ENCODE measurements at places on chromosomes 6 and 20.

GRCh38 chr6:3847521-3847920 is 1.7 kb upstream of the FAM50B start:
- H3K4me1 ChIP-seq: peaks cover 24% of the 10 kb centered on the region
- DNase-seq: no peak
- H3K27me3 ChIP-seq: no peaks in the 10 kb centered on the region

GRCh38 chr6:129672341-129672682 is 37.7 kb downstream of the ARHGAP18 start:
- peaks cover 42% of the 10 kb centered on the region for H3K4me1 ChIP-seq
- H3K27ac ChIP-seq: peak overlapping the region; percentile 6
- H3K4me3 ChIP-seq: no peak overlapping the region
- H3K27me3 ChIP-seq: no peaks in the 10 kb centered on the region
- no peaks in the 10 kb centered on the region for H3K36me3 ChIP-seq

DNA sequence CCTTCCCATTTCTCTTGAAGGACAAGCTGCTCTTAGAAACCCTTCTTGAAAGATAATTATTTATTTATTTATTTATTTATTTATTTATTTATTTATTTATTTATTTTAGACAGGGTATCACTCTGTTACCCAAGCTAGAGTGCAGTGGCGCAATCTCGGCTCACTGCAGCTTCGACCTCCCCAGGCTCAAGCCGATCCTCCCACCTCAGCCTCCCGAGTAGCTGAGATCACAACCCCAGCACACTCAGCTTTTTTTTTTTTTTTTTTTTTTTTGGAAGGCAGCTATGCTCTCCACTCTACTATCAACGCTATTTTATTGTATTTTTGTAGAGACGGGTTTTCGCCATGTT is 1.2 kb upstream of the HEBP2 start:
- no peak for DNase-seq
- no peaks in the 10 kb centered on the region for H3K27me3 ChIP-seq
- H3K4me1 ChIP-seq: peaks cover 20% of the 10 kb centered on the region
- H3K27ac ChIP-seq: no peak overlapping the region

DNA sequence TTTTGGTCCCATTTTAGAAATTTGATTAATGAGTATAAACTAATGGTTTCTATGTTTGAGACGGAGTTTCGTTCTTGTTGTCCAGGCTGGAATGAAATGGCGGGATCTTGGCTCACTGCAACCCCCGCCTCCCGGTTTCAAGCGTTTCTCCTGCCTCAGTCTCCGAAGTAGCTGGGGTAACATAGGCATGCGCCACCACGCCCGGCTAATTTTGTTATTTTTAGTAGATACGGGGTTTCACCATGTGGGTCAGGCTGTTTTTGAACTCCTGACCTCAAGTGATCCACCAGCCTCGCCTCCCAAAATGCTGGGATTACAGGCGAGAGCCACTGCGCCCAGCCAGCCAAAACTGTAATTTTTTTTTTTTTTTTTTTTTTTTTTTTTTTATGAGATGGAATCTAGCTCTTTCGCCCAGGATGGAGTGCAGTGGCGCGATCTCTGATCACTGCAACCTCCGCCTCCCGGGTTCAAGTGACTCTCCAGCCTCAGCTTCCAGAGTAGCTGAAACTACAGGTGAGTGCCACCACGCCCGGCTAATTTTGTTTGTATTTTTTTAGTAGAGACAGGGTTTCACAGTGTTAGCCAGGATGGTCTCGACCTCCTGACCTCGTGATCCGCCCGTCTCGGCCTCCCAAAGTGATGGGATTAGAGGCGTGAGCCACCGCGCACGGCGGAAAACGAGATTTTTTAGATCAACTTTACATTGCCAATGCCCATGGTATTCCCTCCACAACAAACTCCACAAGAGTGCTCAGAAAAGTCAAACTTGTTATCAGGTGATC is 127.8 kb downstream of the HFE start:
- no peak overlapping the region for H3K27ac ChIP-seq
- H3K4me3 ChIP-seq: no peak overlapping the region

DNA sequence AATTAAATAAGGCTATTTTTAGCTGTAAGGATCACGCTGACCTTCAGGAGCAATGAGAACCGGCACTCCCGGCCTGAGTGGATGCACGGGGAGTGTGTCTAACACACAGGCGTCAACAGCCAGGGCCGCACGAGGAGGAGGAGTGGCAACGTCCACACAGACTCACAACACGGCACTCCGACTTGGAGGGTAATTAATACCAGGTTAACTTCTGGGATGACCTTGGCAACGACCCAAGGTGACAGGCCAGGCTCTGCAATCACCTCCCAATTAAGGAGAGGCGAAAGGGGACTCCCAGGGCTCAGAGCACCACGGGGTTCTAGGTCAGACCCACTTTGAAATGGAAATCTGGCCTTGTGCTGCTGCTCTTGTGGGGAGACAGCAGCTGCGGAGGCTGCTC is 84.0 kb downstream of the RAMACL start:
- no peak for DNase-seq
- no peak overlapping the region for H3K27ac ChIP-seq
- peaks cover 23% of the 10 kb centered on the region for H3K27me3 ChIP-seq
- H3K36me3 ChIP-seq: peaks cover 17% of the 10 kb centered on the region

GRCh38 chr20:9342651-9343050 is 171.7 kb upstream of the LAMP5 start:
- no peak overlapping the region for H3K4me3 ChIP-seq
- no peak for DNase-seq
- H3K27me3 ChIP-seq: no peaks in the 10 kb centered on the region
- H3K36me3 ChIP-seq: no peaks in the 10 kb centered on the region
- peaks cover 23% of the 10 kb centered on the region for H3K4me1 ChIP-seq

GRCh38 chr6:142892254-142893021 is 52.5 kb downstream of the HIVEP2 start:
- no peak overlapping the region for H3K4me3 ChIP-seq
- H3K27me3 ChIP-seq: no peaks in the 10 kb centered on the region
- H3K4me1 ChIP-seq: peaks cover under 1% of the 10 kb centered on the region
- peaks cover 2% of the 10 kb centered on the region for H3K36me3 ChIP-seq
- DNase-seq: no peak
- no peak overlapping the region for H3K27ac ChIP-seq

GRCh38 chr6:116012471-116012949 is 48.2 kb downstream of the FRK start:
- no peak overlapping the region for H3K27ac ChIP-seq
- no peaks in the 10 kb centered on the region for H3K36me3 ChIP-seq
- peaks cover 44% of the 10 kb centered on the region for H3K4me1 ChIP-seq
- no peaks in the 10 kb centered on the region for H3K27me3 ChIP-seq
- no peak overlapping the region for H3K4me3 ChIP-seq

- H3K4me1 ChIP-seq: peaks cover 27% of the 10 kb centered on the region
- no peak for DNase-seq
- peak overlapping the region; percentile 74 for H3K27ac ChIP-seq
- no peaks in the 10 kb centered on the region for H3K36me3 ChIP-seq
These were observed 407.1 kb upstream of the MARCKS start for GRCh38 chr6:113450061-113450465.

DNA sequence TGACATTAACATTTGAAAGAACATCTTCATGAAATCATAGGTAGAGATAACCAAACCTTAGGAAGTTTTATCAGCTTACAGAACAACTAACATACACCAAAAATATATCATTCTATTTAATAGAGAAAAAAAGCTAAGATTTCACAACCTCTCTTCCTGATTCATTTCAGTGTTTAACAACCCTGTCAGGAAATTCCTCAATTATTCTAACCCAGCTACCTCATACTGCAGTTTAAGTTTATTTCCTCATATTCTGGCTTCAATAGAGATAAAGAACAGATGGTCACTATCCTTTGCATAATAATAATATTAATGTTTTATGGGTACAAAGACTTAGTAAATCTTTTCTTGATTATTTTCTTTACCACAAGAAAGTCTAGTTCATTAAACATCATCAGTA is 112.9 kb upstream of the HSF2 start:
- H3K4me3 ChIP-seq: no peak overlapping the region
- H3K27me3 ChIP-seq: no peaks in the 10 kb centered on the region
- no peak for DNase-seq
- H3K36me3 ChIP-seq: no peaks in the 10 kb centered on the region
- peaks cover 5% of the 10 kb centered on the region for H3K4me1 ChIP-seq
- H3K27ac ChIP-seq: no peak overlapping the region

GRCh38 chr6:88535306-88535705 is 369.2 kb upstream of the CNR1 start:
- H3K27ac ChIP-seq: no peak overlapping the region
- H3K36me3 ChIP-seq: no peaks in the 10 kb centered on the region
- no peak overlapping the region for H3K4me3 ChIP-seq

DNA sequence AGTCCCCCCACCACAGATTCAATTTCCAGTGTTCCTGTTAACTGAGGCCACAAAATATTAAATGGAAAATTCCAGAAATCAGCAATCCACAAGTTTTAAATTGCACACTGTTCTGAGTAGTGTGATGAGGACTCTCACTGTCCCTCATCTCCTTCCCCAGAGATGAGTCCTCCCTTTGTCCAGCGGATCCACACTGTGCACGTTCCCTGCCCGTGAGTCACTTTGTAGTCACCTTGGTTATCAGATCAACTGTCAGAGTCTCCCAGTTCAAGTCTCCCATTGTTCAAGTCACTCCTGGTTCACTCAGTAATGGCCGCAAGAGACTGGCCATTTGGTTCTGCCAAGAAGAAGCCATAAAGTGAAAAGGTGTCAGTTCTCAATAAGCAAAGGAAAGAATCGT is 168.6 kb upstream of the AFDN start:
- H3K4me1 ChIP-seq: peaks cover 18% of the 10 kb centered on the region
- H3K27me3 ChIP-seq: no peaks in the 10 kb centered on the region
- H3K27ac ChIP-seq: no peak overlapping the region
- no peak overlapping the region for H3K4me3 ChIP-seq

GRCh38 chr6:144646093-144647056 is 361.2 kb downstream of the UTRN start:
- no peak overlapping the region for H3K4me3 ChIP-seq
- H3K27ac ChIP-seq: no peak overlapping the region
- no peak for DNase-seq
- H3K36me3 ChIP-seq: peaks cover 7% of the 10 kb centered on the region
- H3K4me1 ChIP-seq: peaks cover 27% of the 10 kb centered on the region
- no peaks in the 10 kb centered on the region for H3K27me3 ChIP-seq

DNA sequence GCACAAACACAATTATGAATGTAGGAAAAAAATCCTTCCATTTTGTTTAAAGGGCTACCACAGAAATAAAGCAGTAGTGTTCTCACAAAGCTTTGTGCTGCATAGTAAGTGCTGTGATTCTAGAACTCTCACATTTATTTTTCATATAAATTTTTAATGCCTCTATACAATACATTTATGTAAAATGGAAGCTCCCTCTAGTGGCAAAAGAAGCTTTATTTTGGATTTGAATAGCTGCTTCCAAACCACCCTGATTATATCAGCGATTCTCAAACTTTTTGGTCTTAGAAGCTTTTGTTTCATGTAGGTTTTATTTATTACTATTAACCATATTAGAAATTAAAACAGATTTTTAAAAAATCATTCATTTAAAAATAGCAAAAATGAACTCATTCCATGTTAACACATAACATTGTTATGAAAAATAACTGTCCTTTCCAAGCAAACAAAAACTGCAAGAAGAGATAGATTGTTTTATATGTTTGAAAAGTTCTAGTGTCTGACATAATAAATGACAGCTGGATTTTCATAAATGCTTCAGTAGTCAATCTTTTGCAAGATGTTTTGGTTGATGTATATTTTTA is 38.4 kb downstream of the HS3ST5 start:
- no peak overlapping the region for H3K27ac ChIP-seq
- no peaks in the 10 kb centered on the region for H3K27me3 ChIP-seq
- H3K4me1 ChIP-seq: peaks cover 2% of the 10 kb centered on the region
- no peak overlapping the region for H3K4me3 ChIP-seq

GRCh38 chr6:75249837-75250236 is 6.2 kb upstream of the COX7A2 start:
- no peaks in the 10 kb centered on the region for H3K27me3 ChIP-seq
- H3K36me3 ChIP-seq: peaks cover 1% of the 10 kb centered on the region
- DNase-seq: no peak
- peaks cover 1% of the 10 kb centered on the region for H3K4me1 ChIP-seq
- no peak overlapping the region for H3K4me3 ChIP-seq

DNA sequence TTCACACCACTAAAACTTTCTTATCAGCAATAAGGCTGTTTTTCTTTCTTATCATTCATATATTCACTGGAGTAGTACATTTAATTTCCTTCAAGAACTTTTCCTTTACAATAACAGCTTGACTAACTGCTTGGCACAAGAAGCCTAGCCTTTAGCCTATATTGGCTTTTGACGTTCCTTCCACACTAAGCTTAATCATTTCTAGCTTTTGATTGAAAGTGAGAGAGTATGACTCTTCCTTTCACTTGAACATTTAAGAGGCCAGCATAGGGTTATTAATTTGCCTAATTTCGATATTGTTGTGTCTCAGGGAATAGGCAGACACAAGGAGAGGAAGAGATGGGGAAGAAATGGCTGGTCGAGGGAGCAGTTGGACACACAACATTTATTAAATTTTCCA is 23.6 kb downstream of the THEMIS start:
- H3K4me3 ChIP-seq: no peak overlapping the region
- H3K27ac ChIP-seq: no peak overlapping the region
- DNase-seq: no peak
- H3K27me3 ChIP-seq: no peaks in the 10 kb centered on the region

GRCh38 chr6:36622901-36623546 is 28.9 kb downstream of the SRSF3 start:
- H3K36me3 ChIP-seq: no peaks in the 10 kb centered on the region
- DNase-seq: no peak
- H3K27ac ChIP-seq: no peak overlapping the region
- no peak overlapping the region for H3K4me3 ChIP-seq
- no peaks in the 10 kb centered on the region for H3K27me3 ChIP-seq

GRCh38 chr6:6007366-6008088 is 802 bp upstream of the NRN1 start:
- H3K4me3 ChIP-seq: peak overlapping the region; percentile 52
- peaks cover 19% of the 10 kb centered on the region for H3K4me1 ChIP-seq
- DNase-seq: no peak
- H3K27ac ChIP-seq: no peak overlapping the region

- DNase-seq: no peak
- no peaks in the 10 kb centered on the region for H3K36me3 ChIP-seq
- no peak overlapping the region for H3K27ac ChIP-seq
- peaks cover 16% of the 10 kb centered on the region for H3K4me1 ChIP-seq
- H3K4me3 ChIP-seq: no peak overlapping the region
These were observed 395.3 kb downstream of the MAFB start for GRCh38 chr20:40293740-40294139.

GRCh38 chr20:15930311-15931305 is 642.6 kb downstream of the KIF16B start:
- peak overlapping the region; percentile 22 for H3K27ac ChIP-seq
- H3K36me3 ChIP-seq: no peaks in the 10 kb centered on the region
- DNase-seq: no peak
- no peaks in the 10 kb centered on the region for H3K27me3 ChIP-seq
- H3K4me1 ChIP-seq: peaks cover 34% of the 10 kb centered on the region

Measured in mesothelial cell of epicardium (in vitro differentiated cells).